ENCODE measurements at places on chromosomes 11 and 22.
A peak's percentile ranks its signal among the peaks of the same experiment; 100 is the strongest.

GRCh38 chr22:31083377-31083768, 2.3 kb downstream of the SMTN start:
- peaks cover 3% of the 10 kb centered on the region for H3K36me3 ChIP-seq
- H3K27me3 ChIP-seq: no peaks in the 10 kb centered on the region
- DNase-seq: no peak
- peak overlapping the region; percentile 94 for H3K27ac ChIP-seq

- no peaks in the 10 kb centered on the region for H3K36me3 ChIP-seq
- no peak for DNase-seq
- peaks cover 2% of the 10 kb centered on the region for H3K4me1 ChIP-seq
- H3K27ac ChIP-seq: no peak overlapping the region
Observed at GRCh38 chr11:111814557-111815320, 48.5 kb upstream of the PPP2R1B start.

- no peaks in the 10 kb centered on the region for H3K36me3 ChIP-seq
- no peak for DNase-seq
- H3K4me1 ChIP-seq: peaks cover 5% of the 10 kb centered on the region
Observed at GRCh38 chr11:59551659-59552521, 40.6 kb downstream of the OR4D9 start.

GRCh38 chr11:13463779-13464290, 813 bp upstream of the BTBD10 start:
- H3K4me1 ChIP-seq: no peaks in the 10 kb centered on the region
- H3K27me3 ChIP-seq: no peaks in the 10 kb centered on the region
- DNase-seq: no peak
- H3K36me3 ChIP-seq: no peaks in the 10 kb centered on the region

DNA sequence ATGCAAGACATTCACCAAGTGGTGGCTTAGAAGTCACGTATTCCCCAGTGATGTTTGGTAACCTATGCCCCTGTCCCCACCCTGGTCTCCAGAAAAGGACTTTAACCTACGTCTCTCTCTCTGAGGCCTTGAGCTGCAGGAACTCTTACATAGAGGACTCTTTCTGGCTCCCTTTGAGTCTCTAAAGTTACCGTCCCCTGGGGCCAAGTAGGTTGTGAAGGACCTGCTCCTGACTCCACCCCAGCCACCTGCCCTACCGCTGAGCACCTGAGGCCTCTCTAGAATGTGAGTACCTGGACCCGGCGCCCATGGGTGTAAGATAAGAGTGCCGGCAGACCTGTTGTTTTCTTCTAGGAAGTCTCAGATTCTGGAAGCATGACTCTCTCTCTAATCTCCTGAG, 95.4 kb downstream of the TIMP3 start:
- no peak overlapping the region for H3K27ac ChIP-seq
- H3K36me3 ChIP-seq: no peaks in the 10 kb centered on the region
- H3K27me3 ChIP-seq: no peaks in the 10 kb centered on the region
- DNase-seq: no peak
- no peak overlapping the region for H3K4me3 ChIP-seq

GRCh38 chr22:20904008-20904979, 12.9 kb upstream of the CRKL start:
- no peak overlapping the region for H3K4me3 ChIP-seq
- H3K27ac ChIP-seq: peak overlapping the region; percentile 5

- peak overlapping the region; percentile 56 for H3K27ac ChIP-seq
- H3K27me3 ChIP-seq: no peaks in the 10 kb centered on the region
- DNase-seq: no peak
- no peaks in the 10 kb centered on the region for H3K4me1 ChIP-seq
- no peaks in the 10 kb centered on the region for H3K36me3 ChIP-seq
Observed at GRCh38 chr22:41982865-41983264, 13.6 kb downstream of the SEPTIN3 start.

GRCh38 chr11:1917523-1918435, 1.7 kb upstream of the TNNT3 start:
- DNase-seq: no peak
- no peaks in the 10 kb centered on the region for H3K36me3 ChIP-seq
- no peaks in the 10 kb centered on the region for H3K4me1 ChIP-seq
- H3K4me3 ChIP-seq: no peak overlapping the region
- H3K27me3 ChIP-seq: no peaks in the 10 kb centered on the region
- H3K27ac ChIP-seq: no peak overlapping the region

DNA sequence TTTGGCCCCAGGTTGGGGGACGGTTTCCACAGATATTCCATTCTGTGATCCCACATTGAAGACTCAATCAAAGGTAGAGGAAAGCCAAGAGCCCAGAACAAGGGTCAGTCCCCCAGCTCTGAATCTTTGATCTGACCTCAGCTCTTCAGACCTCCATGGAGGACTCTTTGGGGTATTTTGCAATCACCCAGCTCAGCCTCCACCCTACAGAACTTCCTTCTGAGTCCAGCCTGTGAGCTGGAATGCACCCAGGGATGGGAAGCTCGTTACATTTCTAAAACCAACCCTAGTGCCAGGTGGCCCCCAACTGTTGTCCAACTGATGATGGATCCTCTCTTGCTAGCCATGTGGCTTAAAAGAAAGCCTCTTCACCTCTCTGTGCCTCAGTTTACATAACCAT, 335.3 kb downstream of the MN1 start:
- no peak overlapping the region for H3K27ac ChIP-seq
- no peaks in the 10 kb centered on the region for H3K27me3 ChIP-seq
- no peak for DNase-seq
- no peak overlapping the region for H3K4me3 ChIP-seq
- H3K36me3 ChIP-seq: no peaks in the 10 kb centered on the region

GRCh38 chr11:44893846-44894617, 56.7 kb downstream of the TP53I11 start:
- no peak for DNase-seq
- no peaks in the 10 kb centered on the region for H3K4me1 ChIP-seq
- H3K4me3 ChIP-seq: no peak overlapping the region
- peaks cover 6% of the 10 kb centered on the region for H3K27me3 ChIP-seq
- no peak overlapping the region for H3K27ac ChIP-seq

- H3K27me3 ChIP-seq: no peaks in the 10 kb centered on the region
- no peaks in the 10 kb centered on the region for H3K36me3 ChIP-seq
- DNase-seq: peak; percentile 81
- no peaks in the 10 kb centered on the region for H3K4me1 ChIP-seq
- H3K27ac ChIP-seq: peak overlapping the region; percentile 6
- H3K4me3 ChIP-seq: peak overlapping the region; percentile 39
Observed at GRCh38 chr22:23539135-23539838, 40.8 kb downstream of the IGLL1 start.
